GM12891 (cell line): ENCODE measurements at places on chromosomes 7 and 10.

DNA sequence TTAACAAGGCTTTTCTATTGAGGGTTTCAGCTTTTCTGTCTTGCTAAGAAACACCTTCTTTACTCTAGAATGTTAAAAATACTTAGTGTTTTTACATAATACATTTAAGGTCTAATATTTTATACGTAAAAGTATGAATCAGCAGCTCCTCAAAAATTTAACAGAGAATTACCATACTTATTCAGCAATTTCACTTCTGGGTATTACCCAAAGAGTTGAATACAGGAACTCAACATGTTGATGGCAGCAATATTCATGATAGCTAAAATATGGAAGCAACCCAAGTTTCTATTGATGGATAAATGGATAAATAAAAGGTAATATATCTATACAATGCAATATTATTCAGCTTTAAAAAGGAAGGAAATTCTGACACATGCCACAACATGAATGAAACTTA lies 9.7 kb upstream of the OR13A1 start:
- no peak for DNase-seq

GRCh38 chr7:26197153-26198115 lies 3.1 kb downstream of the HNRNPA2B1 start:
- DNase-seq, result no peak

- DNase-seq, result no peak
Observed at GRCh38 chr10:15166325-15166724, 2.2 kb downstream of the NMT2 start.

DNA sequence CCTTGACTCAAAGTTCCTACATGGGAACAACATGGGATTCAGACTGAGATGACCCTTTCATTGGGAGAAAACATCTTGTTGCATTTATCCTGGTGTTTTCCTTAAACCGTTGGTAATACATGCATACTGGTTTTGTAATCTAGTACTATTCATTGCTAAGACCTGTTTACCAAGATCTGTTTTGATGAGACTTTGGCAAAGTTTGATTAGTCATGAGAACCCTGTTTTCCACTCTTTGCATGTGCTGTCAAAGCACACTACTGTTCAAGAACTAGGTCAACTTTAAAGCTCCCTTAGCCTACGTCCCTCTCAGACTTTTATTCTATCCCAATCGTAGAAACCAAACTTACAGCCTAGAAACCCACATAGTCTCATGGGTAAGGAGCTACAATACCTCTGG lies 650.9 kb downstream of the GATA3 start:
- no peak for DNase-seq

DNA sequence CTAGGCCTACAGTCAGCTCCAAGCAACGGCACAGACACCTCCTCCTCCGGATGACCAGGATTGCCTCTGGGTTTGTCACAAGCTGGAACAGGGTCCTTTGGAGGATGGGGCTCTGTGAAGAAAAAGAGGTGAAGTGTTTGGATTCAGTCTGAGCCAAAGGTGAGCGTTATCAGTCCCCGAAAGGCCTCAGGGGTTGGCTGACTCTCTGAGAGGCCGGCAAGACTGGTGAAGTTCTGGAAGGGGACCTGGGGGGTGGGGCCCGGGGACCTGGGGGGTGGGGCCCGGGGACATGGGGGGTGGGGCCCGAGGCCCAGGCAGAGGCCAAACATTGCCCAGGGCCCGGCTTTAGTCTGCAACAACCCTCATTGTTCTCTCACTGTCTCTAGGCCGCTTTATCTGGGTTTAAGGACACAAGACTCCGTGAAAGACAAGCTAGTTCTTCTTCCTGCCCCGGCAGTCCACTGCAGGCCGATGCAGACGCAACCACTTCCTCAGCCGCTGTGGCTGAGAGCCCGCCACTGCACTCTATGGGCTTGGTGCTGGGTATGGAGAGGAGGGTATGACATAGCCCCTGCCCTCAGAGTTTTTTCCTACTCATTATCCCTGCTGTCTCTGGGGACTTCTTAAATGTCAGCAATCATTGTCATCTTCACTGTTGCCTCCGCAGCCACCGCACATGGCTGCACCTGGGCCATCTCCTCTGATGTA lies 27.4 kb upstream of the PSAP start:
- no peak for DNase-seq

GRCh38 chr7:138825049-138825721 lies 27.2 kb upstream of the ATP6V0A4 start:
- no peak for DNase-seq

GRCh38 chr7:94284104-94284503 lies 110.6 kb upstream of the COL1A2 start:
- no peak for DNase-seq

- DNase-seq, result no peak
Observed at GRCh38 chr7:95589031-95589430, 7.3 kb downstream of the PDK4 start.

DNA sequence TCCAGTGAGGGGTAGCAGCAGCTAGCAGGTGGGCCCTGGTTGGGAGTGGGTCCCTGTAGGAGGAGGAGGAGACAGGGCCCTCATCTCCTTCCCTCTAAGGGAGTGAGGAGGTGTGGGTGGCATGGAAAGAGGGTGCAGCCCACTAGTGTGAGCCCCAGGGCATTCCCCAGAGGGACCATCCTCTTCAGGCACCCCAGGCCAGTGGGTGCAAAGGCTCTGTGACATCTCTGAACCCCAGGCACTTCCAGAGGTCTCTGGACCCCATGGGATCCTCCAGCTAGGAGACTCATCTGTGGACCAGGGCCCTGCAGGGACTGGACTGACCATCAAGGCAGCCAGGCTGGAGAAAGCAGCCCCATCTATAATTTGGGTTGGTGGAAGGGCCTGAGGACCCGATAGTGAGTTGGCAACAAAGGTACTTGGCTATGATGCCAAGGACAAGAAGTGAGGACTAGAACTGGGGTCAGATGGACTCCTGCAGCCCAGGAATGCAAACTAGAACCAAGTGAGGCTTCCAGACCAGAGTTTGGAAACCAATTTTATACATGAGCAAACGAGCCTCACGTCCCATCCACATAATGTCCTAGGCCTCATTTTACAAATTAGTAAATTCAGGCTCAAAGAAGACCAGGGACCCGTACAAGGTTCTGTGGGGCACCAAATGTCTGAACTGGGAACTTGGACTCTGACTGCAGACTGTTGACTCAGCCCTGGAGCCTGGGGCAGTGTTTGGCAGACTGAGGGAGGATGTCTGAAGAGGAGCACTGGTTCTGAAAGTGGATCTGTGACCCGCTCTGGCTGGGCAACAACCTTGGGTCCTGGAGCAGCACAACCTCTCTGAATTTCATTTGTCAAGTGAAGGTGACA lies 1.4 kb upstream of the VSTM4 start:
- DNase-seq, result no peak

DNA sequence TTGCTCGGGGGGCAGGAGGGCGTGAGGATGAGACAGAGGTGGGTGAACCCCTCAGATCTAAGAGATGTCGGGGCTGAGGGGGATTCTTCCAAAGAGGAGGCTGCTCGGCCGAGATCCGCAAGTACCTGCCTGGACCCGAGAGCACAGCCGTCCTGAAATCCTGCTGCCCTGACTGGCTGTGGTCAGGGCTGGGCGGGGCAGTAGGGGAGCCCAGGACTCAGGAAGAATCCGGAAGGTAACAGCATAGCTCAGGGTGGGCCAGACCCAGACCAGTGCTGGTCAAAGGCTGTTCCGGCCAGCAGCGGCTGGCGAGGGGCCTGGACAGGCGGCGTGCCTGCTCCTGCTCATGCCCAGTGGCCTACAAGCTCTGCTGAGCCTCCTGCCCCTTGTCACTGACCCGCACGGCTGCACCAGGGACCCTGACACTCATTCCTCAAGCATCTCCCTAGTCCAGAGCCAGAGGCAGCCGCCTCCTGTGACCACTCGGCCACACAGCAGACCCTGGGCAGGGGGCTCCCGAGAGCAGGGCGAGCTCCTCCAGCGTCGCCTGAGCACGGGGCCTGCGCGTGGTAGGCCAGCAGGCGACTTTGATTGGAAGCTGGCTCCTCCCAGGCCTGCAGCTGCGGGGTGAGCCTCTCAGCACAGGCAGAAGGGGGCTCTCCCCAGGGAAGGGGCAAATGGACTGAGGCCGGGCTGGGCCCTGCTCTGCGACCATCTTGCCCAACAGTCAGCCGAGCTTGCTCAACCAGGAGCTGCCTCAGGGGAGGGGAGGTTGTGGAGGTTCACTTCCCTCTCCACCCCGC lies 3.1 kb upstream of the ADAP1 start:
- no peak for DNase-seq

DNA sequence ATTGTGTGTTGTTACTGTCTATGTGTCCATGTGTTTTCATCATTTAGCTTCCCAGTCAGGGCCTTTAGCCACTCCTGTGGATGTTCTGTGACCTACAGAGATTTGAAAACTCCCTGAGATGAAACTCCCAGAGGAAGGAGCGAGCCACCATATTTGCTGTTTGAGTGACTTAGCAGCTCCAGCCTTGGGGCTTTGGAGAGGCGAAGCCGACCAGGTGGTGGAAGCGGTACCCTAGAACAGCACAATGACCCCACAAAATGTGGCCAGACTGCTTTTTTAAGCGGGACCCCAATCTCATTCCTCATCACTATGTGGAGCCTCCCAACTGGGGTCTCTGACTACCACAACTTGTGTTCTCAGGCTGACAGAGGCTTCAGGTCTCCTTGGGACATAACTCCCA lies 323.9 kb upstream of the KCND2 start:
- no peak for DNase-seq

DNA sequence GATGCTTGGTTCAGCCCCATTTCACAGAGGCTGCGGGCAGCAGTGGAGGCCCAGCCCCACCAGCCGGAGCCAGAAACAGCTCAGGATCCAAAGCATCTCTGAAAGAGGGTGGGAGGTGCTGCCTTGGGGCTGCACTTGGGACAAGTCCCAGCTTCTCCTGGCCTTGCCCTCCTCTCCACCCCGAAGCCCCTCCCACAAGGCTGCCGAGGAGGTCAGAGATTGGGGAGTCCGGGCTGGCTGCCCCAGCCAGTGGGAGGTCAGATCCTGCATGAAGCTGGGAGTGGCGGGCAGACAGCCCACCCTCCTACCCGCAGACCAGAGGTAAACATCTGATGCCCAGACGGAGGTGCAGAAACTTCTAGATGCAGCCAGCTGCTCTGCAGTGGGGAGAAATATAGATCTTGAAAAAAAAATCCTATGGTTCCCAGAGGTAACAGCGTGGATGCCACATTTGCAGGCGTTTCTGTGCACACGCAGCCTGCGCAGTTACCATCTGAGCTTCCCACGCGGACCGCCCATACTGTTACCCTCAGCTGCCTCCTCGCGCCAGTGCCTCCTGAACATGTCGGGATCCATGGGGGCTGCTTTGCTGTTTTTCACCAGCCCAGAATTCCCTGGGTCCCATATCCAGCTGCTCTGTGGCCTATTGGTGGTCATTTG lies 36.9 kb upstream of the GNA12 start:
- no peak for DNase-seq

GRCh38 chr7:105413887-105414437 lies 25.2 kb upstream of the SRPK2 start:
- no peak for DNase-seq

- no peak for DNase-seq
Observed at GRCh38 chr10:97974100-97974499, 56.3 kb downstream of the CRTAC1 start.

DNA sequence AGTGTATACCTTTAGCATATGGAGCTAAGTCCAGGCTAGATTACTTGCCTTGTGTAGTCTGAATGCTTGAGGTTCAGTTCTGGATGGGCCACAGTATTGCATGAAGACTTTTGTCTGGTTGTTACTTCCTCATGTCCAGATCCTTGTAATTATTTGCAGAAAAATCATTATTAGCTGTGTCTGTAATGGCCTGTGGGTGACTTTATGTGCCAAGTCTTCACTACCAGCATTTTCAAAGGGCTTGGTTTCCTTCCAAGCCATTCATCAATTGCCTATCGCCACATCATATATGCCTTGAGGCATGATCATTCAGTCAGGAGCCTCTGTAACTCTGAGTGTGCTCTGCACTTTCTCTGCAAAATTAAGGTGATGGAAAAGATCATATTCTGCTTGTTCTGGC lies 13.8 kb upstream of the HDAC9 start:
- no peak for DNase-seq

- DNase-seq, result peak; percentile 27
Observed at GRCh38 chr10:30529373-30529998, 95.5 kb downstream of the MAP3K8 start.

GRCh38 chr10:80429521-80429973 lies 21.2 kb downstream of the PRXL2A start:
- DNase-seq, result no peak

DNA sequence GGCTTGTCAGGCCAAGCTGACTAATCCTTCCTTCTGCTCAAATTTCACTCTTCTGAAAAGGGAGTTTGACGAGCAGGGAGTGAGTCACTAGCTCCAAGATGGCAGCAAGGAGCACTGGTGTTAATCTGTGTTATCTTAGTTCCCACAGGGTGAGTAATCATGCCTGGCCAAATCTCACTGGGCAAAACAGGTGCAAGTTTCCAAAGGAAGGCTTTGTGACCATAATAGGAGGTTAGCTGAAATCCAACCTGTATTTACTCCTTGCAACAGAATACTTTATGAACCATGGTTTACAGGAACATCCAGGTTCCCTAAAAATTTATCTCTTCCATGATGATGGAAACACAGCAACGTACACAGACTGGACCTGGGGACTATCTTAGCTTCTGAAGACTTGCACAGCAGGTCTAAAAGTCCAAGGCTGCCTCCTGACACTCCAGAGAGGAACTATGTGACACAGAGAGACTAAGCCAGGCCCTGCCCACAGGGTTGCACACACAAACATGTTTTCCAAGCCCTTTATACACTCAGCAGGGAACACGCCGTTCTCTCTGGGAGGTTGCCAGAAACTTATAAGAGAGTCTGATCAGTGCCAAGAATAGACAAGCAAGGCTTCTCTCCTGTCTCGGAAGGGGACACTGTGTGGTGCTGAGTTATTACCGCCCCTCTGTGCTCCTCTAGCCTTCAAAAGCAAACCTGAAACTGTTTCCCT lies 46.3 kb downstream of the PDK4 start:
- no peak for DNase-seq

DNA sequence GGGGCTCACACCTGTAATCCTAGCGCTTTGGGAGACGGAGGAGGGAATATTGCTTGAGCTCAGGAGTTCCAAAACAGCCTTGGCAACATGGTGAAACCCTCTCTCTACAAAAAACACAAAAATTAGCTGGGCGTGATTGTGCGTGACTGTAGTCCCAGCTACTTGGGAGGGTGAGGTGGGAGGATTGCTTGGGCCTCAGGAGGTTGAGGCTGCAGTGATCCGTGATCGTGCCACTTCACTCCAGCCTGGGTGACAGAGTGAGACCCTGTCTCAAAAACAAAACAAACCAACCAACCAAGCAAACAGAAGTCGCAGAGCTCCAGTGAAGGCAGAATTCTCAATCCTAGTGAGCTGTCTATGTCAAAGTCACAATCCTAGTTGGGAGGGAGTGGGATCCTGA lies 14.3 kb upstream of the STN1 start:
- DNase-seq, result no peak

GRCh38 chr10:72561745-72562166 lies 64.1 kb downstream of the MICU1 start:
- peak; percentile 8 for DNase-seq

GRCh38 chr7:12518920-12519681 lies 51.4 kb upstream of the SCIN start:
- no peak for DNase-seq

DNA sequence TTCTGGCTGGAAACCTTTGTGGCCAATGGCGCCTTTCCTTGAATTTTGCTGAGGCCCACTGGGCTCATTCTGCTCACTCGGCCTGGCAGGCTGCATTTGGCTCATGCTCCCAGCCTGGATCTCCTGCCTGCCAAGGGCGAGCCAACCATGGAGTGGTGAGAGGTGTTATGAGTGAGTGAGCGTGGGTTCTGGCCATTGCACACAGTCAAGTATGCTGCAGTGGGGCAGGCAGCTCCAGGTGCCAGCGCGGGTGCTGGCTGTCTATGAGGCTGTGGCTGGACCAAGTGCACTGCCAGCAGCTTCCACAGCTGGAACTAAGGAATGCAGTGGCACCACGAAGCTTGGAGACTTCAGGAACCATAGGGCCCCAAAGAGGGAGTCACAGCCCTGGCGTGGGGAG lies 42.2 kb upstream of the TUBB8 start:
- DNase-seq, result no peak
